Esophagus squamous epithelium (tissue), 5 donors: ENCODE measurements at places on chromosomes 2 and 18.

DNA sequence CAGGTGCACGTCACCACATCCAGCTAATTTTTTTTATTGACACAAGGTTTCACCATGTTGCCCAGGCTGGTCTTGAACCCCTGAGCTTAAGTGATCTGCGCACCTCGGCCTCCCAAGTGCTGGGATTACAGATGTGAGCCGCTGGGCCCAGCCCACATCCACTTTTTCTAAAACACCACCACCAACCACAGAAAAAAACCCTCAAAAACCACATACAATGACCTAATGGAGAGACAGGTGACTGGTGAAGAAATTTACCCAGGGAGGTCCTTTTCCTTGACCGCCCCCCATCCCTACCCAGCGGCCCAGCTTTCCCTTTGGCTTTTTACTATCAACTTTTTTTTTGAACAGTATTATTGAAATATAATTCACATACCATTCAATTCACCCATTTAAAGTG lies 47.9 kb downstream of the CACNB4 start:
- no peak for DNase-seq

DNA sequence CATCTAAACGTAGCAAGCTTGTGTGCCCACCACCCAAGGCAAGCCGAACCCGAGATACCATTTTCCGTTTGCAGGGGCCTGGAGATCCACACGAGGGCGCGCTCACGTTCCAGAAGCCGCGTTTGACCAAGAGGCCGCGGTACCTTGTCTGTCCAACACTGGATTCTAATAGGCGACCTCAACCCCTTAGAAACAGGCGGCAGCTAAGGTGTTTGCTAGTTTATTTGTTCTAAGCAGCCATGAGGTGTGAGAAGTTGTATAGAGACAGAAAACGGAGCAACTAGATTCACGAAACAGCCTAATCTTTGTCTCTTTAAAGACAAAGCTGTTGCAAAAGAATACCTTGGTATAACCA lies 4.2 kb downstream of the HOXD11 start:
- no peak for DNase-seq

DNA sequence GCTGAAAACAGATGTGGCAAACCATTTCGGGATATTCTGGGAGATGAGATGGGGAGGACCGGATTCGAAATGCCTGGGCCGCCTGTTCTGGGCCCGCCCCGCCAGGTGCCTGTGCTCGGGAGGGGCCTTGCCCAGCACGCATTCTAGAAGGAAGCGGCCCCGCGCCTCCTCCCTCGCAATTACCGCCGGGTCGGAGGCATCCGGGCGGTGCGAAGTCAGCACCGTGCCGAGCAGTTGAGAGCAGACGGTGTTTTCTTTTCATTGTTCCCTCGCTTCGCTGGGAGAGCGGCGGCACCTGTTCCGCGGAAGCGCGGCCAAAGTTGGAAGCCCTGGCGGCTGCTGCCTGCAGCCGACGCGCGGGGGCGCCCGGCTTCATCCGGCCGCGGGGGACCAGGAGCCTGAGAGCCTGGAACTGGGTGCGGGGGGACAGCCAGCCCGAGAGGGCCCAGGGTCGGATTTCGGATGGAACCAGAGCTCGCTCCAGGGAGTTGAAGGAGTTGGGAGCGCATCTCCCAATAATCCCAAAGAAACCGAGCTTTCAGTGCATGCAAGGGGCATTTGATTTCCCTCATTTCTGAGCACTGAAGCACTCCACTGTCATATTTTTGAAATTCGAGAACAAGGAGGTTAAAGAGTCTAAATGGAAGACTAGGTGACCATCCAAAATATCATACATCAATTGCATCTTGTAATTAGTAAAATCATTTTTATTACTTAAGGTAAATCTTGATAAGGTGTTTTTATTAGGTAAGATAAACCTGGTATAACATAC lies 241.8 kb upstream of the RAB12 start:
- DNase-seq = no peak

GRCh38 chr18:22951823-22952222 lies 18.7 kb downstream of the RBBP8 start:
- no peak for DNase-seq
